ENCODE measurements at places on chromosomes 6 and 20.

GRCh38 chr20:60691966-60692615 lies 560.0 kb upstream of the CDH4 start:
- DNase-seq, result no peak

- DNase-seq, result no peak
Observed at GRCh38 chr6:16437095-16437494, 198.7 kb downstream of the GMPR start.

- peak; percentile 74 for DNase-seq
Observed at GRCh38 chr20:37007898-37008649, 56.6 kb upstream of the SAMHD1 start.

DNA sequence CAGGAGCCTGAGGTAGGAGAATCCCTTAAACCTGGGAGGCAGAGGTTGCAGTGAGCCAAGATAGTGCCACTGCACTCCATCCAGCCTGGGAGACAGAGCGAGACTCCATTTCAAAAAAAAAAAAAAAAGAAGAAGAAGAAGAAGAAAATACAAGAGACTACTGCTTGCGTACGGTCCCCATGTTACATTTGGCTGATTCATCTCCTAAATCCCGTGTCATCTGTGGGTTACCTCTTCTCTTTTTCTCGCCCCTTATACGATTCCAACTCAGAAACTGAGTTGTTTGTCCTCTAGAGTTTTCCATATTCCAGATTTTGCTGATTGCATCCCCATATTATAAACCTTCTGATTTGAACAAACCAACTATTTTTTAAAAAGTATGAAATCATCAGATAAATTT lies 62.4 kb upstream of the NELFCD start:
- DNase-seq, result no peak

GRCh38 chr20:59565768-59566461 lies 38.4 kb upstream of the PHACTR3 start:
- no peak for DNase-seq
